ENCODE measurements at places on chromosomes 7 and 10.
A peak's percentile ranks its signal among the peaks of the same experiment; 100 is the strongest.

GRCh38 chr7:157065046-157065445 is 54.6 kb upstream of the MNX1 start:
- DNase-seq = no peak

DNA sequence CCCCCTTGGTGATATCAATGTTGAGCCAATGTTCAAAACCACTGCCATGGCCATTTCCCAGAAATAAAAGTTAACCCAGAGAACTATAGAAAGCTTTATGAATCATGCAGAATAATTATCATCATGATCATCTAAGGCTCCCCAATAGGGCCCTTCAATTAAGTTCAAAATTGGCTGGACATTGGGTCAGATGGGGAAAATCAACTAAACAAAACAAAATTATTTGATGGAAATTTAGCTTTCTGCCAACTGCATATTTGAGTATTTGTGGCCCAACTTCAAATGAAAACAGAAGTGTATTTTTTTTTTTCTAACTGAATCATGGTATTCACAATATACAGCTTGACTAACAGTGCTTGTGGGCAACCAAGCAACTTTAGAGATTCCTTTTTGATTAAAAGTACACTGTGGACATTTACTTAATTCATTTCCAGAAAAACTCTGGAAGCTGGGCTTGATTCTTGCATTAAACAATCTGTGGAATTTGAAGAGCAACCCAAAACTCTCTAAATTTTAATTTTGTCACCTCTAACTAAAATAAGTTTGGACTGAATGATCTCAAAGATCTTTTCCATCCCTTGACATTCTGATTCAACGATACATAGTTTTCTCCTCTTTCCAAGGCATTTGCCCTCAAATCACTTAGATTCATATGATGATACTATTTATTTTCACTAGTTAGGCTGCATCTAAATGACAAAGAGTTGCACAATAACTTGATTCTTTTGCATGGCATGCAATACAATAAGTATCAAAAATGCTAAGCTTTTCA is 203.2 kb downstream of the AHR start:
- DNase-seq = no peak

DNA sequence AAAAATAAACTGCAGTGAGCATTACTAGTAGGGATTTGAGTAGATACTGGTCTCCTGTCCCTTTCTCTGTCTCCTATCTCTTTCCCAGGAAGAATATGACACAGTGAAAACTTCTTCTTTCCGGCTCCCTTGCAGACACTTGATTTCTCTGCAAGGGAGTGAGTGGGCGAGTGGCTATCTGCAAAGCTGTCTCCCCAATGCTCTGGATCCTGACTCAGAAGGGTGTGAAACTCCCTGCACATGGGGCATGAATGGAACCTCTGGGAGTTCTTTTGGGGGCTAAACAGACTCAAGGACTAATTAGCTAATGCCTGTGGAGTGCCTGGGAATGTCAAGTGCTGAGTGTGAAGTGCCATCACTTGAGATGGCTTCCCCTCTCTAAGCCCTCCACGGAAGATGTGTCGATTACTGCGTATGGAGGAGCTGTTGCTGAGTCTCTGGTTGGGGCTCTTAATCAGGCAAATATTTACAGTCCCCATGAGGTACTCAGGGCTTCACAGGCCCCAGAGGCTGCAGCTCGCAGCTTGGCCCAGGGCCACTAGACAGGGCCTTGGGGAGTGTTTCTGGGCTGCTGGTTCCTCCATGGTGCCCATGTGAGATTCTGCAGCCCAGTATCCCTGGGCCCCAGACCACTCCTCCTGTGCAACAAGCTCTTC is 139.8 kb downstream of the RPS24 start:
- no peak for DNase-seq

- no peak for DNase-seq
Measured at GRCh38 chr10:58696736-58697135, 184.1 kb downstream of the BICC1 start.

GRCh38 chr10:30059209-30060107 is at the start of gene JCAD:
JCAD (minus strand) TSS chr10:30059586; CDS start chr10:30047812, 11,774 bp downstream.
- DNase-seq = peak; percentile 60

- DNase-seq = no peak
Measured at GRCh38 chr7:85521108-85521694, 334.3 kb upstream of the SEMA3D start.

DNA sequence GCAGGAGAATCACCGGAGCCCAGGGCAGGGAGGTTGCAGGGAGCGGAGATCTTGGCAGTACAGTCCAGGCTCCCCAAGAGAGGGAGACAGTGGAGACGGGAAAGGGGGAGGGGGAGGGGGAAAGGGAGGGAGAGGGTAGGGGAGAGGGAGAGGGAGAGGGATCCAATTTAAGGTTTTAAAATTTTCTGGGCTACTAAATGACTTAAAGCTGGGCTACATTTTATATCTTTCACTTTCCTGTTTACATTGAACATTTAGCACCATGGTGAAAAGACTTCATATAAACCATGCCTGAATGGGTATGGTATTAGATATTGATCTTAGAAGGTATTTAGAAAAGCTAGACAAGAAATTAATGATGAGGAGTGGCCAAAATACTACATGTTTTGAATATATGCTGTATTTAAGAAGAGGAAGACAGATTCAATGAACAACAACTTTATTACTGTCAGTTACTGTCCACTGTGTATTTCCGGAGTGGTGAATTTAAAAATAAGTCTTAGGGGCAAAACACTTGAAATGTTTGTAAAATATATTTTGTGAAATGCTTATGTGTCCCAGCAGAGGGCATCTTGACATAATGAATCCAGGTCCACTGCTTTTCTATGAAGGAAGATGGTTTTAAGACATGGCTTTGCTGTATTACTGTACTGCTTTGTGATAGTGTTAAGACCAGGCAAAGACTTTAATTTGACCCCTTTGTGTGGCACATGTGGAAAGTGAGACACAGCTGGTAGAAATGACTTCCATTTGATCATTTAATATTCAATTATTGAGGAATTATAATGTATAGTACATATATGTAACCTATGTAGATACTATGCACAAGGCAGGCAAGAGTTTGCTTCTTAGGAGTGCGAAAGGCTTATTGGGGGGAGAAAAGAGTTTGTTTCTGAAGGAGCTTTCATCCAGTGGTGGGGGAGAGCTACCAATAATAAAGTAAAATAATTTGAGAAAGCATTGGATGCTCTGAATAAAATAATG is 52.8 kb downstream of the NRF1 start:
- no peak for DNase-seq

DNA sequence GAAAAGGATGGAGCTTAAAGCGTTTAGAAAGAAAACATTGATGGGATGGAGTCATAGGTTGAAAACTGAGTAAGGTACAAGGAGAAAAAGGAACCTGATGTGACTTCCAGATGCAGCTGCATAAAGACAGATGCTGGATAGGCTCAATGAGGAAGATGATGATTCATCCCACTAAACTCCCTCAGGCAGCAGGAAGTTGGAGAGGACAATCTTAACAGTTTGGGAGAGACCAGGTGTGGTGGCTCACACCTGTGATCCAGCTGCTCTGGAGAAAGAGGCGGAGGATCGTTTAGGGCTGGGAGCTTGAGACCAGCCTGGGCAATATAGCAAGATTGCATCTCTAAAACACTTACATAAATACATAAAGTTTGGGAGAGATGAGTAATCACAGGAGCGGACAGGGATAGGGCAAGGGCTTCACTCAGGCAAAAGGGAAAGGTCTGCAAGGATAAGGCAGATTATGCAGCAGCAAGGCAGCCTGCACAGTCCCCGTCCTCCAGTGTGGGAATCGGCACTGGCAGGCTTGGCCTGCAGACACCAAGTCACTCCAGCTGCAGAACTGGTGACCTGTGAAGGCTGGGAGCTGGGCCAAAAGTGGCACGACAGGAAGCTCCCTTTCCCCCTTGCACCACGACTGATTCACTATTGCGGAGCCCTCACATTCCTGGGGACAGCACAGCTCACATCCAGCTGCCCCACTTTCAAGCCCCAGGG is 438.5 kb downstream of the GRID1 start:
- no peak for DNase-seq

- no peak for DNase-seq
Measured at GRCh38 chr7:45888185-45888992, at the start of gene IGFBP1. IGFBP1 (plus strand) TSS chr7:45888488; CDS start chr7:45888653, 165 bp downstream.

DNA sequence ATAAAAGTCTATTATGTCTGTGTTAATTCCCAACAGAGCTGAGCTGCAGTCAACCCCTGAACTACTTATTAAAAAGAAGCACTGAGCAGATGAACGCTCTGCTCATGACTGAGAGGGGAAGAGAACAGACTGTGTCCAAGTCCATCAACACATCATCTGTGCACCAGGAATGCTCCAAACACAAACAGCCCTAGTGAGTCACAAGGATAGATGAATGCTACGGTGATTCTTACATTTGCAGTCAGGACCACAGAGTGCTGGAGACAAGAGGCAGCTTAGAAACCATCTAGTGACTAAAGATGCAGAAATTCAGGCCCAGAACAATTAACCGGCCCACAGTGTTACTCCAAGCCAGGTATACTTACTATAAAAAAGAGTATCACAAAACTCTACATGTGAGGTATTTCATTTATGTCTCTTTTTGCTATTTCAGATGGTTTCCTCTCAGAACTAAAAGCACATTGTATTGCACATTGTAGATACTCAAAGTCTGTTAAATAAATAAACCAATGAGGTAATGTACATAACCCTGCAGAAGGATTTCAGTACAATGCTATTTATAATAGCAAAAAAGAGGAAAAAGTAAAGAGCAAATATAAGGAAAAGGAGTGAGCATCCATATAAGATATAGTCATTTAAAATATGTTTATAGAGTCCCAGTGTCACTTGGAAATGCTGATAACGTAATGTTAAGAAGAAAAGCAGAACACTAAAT is 159.2 kb downstream of the KCNMA1 start:
- no peak for DNase-seq

GRCh38 chr7:116236020-116236630 is 25.8 kb downstream of the TES start:
- DNase-seq = peak; percentile 55

DNA sequence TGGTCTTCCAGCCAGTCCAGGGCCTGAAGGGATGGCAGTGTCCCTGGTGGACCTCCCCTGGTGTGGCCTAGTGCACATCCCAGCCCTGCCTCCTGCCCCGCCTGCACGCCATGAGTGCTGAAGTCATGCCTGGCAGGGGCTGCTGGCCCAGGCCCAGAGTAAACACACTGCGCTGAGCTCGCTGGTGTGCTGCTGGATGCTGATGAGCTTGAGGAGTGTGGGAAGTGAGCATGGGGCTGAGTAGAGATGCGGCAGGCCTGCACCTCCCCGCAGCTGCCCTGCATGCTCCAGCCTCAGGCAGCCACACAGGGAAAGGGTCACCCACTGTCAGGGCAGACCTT is 43.2 kb downstream of the HTRA1 start:
- DNase-seq = no peak

- DNase-seq = no peak
Measured at GRCh38 chr10:33706191-33706590, 371.7 kb upstream of the NRP1 start.

GRCh38 chr10:63007112-63007511 is 126.0 kb upstream of the NRBF2 start:
- no peak for DNase-seq

- peak; percentile 14 for DNase-seq
Measured at GRCh38 chr7:12685550-12685949, 1.9 kb upstream of the ARL4A start.

DNA sequence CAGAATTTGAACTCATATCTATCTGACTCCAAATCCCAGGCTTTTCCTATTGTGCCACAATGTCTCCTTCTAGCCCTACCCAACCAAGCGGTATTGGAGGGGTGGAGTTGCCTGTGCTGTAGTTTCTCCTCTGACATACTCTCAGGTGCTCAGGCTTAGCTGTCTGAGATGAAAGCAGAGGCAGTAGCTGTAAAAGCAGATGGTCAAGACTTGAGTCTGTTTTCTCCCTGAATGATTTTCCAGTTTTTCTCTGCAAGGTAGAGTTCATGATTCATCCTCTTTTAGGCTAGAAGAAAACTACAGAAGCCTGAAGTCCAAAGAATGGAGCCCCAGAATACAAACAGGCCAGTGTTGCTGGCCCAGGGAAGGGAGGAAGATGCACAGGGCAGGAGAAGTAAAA is 130.0 kb downstream of the PDE1C start:
- DNase-seq = no peak

DNA sequence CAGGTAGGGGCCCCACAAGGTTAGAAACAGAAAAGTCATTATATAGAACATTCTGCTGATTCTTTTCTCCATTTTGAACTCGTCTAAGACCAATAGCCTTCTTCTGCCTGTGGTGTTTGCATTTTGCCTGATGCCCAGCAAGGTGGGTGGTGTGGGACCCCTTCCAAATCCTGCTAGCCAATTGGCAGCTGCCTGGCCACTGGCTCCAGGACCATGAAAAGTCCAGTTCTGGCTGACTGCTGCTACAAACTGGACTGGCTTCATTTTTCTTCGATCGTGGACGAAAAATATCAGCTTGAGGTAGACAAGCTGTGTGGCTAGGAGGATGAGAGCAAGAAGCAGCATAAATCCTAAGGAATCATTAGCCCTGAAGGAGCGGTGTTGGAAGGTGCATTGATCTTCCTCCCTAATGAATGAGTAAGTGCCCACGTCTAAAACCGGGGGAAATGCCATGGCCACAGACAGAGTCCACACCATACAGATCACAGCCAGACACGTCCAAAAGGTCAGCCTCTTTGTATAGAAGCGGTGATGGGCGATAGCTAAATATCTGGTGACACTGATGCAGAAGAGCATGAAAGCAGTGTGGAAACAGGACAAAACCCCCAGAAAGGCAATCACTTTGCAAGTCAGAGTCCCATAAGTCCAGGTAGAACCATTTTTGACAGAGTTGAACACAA is 2.7 kb downstream of the GPR85 start:
- DNase-seq = no peak

GRCh38 chr10:24784061-24784460 is 60.4 kb upstream of the ARHGAP21 start:
- DNase-seq = no peak

DNA sequence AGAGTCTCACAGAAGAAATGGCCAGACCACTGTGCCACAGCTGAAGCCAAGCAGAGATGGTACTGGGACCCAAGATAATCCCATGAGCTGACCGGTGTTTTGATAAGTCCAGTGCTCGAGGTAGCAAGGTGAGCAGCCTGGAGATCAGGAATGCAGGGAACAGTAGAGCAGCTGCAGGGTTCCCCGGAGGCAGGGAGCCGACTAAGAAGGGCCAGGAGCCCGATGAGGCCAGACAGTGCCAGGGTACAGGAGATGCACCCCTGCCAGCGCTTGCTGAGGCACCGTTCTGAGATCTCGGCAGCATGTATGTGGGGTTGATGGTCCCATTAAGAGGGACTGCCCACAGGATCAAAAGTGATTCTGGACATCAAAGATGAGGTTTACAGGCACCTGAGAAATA is 47.1 kb downstream of the VSTM4 start:
- no peak for DNase-seq

DNA sequence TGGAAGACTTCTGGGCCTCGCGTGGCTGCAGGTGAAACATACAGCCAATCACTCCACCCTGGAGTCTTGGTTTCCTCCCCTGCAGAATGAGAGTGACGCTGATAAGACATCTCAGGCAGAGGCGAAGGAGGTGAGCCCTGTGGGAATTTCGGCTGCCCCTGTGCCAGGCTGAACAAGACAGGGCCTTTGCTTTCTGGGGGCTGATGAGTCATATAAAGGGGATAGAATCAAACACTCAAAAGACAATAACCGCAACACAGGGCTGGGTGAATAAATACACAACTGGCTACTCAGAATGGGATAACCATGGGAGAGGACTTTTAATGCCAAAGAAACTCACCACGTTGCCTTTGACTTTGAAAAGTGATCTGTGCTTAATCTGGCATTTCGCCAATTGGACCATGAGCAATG is 143.8 kb downstream of the KCNMA1 start:
- DNase-seq = no peak
